Fibroblast of skin of scalp (primary cell): ENCODE measurements at places on chromosomes 6 and 20.

DNA sequence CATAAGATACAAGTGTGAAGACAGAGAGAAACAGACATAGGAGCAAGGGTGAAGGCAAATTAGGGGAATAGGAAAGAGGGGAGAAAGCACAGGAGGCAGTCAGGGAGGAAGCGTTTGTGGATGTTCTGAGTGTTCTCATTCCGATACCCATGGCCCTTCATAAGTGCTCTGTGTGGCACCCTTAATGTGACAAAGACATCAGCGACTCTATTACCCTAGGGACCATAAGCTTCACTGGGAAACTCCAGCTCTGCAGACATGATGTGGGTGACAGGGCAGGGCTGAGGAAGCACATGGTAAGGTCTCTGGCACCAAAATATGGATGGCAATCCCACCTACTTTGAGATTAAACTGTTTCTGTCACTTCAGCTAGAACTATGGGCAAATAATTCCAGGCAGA lies 33.0 kb downstream of the F13A1 start:
- DNase-seq = no peak

GRCh38 chr6:40845553-40845952 lies 193.5 kb downstream of the UNC5CL start:
- peak; percentile 29 for DNase-seq

- DNase-seq = peak; percentile 81
Observed at GRCh38 chr6:89940225-89941027, 46.2 kb downstream of the GJA10 start.

DNA sequence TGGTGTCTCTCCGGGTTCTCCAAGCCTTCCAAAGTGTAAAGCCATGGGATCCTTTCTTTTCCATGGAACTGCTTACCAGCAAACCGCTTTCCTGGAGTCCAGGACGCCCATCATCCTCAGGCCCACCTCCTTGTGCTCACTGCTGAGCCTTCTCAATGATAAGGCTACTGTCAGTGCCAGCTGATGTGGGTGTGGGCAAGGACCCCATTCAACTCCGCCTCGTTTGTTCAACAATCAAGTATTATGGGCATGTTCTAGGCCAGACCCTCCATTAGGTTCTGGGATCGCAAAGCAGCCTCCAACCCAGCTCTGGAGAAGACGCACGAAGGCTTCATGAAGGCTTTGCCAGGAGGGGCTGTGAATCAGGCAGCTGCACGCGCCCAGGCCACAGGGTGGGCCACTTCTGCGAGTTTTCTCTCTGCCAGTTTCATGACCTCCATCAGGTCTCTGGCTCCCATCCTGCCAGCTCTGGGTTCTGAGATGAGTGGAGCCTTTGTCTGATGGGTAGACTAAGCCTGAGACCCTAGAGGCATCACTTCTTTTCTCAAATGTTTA lies 177.1 kb downstream of the MRPL14 start:
- DNase-seq = no peak

GRCh38 chr20:58065508-58066361 lies 162.7 kb downstream of the ANKRD60 start:
- no peak for DNase-seq

- DNase-seq = peak; percentile 40
Observed at GRCh38 chr6:132830334-132830751, 16.0 kb downstream of the RPS12 start.

GRCh38 chr20:7772371-7772770 lies 167.9 kb downstream of the HAO1 start:
- DNase-seq = peak; percentile 8

DNA sequence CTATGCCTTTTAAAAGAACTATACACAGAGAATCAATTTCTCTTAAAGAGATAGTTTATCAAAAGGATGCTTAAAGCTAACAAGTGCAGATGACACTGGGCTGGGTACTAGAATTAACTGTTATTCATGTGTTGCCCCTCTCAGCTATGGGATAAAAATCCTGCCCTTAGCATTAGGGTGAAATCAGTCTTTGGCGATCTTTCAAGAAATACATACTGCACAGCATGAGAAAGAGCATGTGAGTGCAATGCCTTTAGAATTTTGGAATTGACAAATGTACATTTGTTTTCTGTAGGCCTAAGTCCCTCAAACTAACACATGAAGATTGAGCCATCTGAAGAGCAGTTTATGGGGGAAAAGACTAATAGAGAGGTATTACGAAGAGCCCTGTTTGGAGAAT lies 115.4 kb downstream of the ZFP64 start:
- peak; percentile 76 for DNase-seq

GRCh38 chr6:53139841-53140413 lies 8.7 kb downstream of the GCM1 start:
- no peak for DNase-seq

DNA sequence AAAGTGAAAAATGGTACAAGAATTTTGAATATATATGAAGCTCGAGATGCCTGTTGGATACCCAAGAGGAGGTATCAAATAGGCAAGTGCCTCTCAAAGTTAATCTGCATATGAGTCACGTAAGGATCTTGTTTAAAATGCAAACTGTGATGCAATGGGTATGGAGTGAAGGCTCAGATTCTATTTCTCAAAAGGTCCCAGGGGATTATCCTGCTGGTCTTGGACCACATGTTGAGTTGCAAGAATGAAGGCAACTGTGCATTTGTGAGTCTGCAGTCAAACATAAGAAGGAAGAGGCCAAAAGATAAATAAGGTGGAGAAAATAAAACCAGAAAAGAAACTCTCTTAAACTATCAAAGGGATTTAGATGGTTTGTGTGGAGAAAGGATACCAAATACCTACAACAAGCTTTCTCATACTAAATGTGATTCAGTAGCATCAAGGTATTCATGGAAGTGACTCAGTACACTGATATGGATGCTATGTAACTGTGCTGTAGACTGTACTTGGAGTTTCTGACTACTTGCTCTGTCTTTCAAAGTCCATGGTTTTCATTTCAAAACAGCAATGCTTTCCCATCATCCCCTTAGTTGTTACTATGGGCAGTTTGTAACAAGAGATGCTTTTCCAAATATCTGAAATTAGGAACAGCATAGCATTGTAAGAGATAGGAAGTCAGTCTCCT lies 106.3 kb downstream of the GFRAL start:
- peak; percentile 93 for DNase-seq

- no peak for DNase-seq
Observed at GRCh38 chr6:165925474-165926156, 242.0 kb downstream of the TBXT start.

GRCh38 chr20:9279918-9280401 lies 211.1 kb downstream of the PLCB4 start:
- DNase-seq = no peak

DNA sequence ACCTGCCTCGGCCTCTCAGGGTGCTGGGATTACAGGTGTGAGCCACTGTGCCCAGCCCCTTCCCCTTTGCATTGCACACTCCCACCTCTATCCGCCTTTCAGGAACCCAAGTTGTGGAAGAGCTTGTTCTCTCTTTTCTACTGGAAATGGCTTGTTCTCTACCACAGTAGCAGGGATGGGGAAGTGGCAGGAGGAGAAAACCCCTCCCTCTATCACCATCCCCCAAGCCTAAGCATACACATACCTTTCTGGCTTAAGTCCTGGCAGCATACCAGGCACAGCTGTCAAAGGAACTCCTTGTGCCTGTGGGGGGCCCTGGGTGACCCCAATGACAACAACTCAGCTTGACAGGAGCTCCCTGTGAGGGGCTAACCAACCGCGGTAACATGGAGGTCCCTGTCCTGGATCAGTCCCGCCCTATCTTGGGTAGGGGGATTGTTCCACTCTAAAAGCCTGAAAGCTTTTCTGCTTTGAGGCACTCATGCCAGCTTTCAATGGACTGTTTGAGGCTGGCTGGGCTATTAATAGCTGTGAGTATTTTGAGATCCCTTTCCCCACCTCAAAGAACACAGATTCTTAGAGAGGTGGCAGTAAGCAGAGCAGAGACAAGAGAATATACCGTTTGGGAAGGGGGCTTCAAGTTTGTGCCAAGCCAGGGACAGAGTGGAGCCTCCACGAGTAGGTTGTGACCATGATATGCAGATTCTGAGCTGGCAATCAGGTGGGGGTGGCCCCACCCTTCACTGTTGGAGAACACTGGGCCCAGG lies 2.3 kb downstream of the KLHDC3 start:
- DNase-seq = no peak

- DNase-seq = no peak
Observed at GRCh38 chr6:4323322-4323721, 187.9 kb upstream of the ECI2 start.

GRCh38 chr20:48957533-48957932 lies 36.0 kb downstream of the ARFGEF2 start:
- no peak for DNase-seq

- DNase-seq = peak; percentile 75
Observed at GRCh38 chr6:148885136-148885865, 138.5 kb downstream of the UST start.

DNA sequence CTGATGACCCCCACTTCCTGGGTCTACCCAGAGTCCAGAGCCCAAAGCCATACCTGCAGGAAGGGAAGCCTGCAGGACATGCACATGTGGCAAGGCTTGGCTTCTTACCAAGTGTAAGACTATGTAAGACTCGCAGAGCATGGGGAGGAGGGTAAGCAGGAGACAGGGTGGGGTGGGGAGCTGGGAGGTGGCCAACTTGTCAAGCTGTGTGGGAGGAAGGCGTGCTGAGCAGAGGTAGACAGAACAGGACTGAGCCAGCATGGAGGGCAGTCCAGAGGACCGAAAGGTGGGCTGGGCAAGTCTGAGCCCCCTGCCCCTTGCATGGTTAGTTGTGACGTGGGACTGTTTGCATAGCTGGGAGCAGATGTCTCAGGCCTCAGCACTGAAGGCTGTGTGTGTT lies 53.4 kb upstream of the RNF24 start:
- DNase-seq = no peak

GRCh38 chr20:62367136-62367632 lies at the start of gene LAMA5:
LAMA5 (minus strand) TSS chr20:62367312; CDS start chr20:62367245, 67 bp downstream.
- no peak for DNase-seq

DNA sequence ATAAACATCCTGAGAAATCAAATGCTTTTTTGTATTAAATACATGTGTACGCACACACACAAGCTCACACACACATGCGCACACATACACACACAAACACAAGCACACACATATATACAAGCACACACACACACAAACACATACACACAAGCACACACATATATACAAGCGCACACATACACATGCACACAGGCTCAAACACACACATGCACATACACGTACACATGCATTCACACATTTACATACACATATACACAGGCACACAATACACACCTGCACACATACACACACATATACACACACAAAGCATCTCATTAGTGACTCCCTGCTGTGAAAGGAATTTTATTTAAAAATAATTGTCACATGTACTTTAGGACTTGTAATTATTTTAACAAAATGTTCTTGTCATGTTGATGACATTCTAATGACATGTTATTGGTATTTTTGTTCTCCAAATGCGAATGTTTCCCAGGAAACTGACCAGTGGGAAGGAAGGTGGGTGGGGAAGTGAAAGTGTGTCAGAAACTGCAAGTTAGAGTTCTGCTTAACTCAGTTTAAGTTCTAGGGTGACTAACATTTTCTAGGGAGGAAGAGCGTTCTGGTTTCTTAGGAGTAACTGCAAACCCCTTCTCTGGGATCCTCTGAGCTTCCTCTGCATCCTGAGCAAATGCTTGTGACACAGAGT lies 113.9 kb upstream of the ZNF217 start:
- peak; percentile 29 for DNase-seq

GRCh38 chr20:25864326-25864962 lies 167.8 kb upstream of the ZNF337 start:
- DNase-seq = no peak

DNA sequence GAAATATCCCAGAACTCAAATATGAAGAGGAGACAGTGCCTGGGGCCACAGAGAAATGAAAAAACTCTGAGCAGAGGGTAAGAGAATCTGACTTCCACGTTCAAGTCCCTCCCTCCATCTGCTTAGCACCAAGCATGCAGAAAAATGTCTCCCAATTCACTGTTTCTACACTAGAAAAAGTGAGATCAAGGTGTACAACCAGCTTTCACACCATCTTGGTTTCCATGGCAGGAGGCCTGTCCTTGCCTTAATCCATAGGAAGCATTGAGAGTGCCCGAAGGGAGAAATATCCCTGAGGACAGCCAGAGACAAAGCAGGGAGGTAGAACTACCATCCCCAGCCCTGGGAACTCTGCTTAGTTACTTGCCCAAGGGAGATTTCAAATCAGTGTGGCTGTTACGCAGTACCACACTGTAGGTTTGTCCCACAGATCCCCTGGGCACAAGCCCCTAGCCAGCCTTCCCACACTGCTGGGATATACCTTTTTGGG lies 82.9 kb downstream of the SCML4 start:
- no peak for DNase-seq

DNA sequence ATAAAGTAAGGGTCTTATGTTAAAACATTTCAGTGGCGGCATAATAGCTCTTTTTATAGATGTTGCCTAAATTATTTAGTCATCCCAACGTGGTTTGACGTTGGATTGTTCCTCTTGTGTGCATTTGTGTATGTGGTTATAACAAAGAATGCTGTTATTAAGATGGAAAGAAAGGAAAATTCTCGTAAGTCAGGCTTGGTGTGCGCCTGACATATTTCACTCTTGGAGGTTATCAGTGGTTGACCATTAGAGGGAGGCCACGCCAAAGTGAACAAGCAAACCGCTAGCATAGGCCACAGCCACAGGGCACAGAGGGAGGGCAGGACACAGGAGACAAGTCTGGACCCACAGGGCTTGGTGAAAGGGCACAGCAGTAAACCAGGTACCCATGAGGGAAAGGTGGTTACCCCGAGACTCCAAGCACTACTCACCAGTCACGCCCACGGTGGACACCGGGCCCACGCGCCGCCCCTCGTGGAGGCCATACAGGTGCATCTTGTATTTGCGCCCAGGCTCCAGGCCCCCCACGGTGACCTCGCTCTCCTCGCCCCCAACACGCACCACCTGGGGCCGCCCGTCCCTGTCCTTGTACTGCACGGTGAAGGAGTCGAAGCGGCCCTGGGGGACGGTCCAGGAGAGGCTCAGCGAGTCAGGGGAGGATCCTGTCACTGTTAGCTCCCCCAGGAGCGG lies 22.9 kb downstream of the CYP21A2 start:
- DNase-seq = no peak

DNA sequence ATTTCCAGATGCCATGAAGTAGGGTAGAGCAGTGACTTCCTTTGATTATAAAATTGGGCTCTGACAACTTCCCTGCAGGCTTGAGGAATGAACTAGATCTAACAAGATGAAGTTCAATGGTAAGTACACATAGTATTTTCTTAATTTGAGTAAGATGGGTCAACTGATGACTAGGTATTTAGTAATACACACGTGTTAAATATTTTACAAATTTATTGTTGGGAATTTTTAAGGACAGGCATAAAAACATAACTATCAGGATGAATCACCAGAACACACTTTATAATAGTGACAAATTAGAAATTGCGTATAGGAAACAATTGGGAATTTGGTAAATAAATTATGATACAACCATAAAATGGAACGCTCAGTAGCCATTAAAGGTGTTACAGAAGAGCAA lies 762.4 kb upstream of the SLC35B3 start:
- DNase-seq = no peak

DNA sequence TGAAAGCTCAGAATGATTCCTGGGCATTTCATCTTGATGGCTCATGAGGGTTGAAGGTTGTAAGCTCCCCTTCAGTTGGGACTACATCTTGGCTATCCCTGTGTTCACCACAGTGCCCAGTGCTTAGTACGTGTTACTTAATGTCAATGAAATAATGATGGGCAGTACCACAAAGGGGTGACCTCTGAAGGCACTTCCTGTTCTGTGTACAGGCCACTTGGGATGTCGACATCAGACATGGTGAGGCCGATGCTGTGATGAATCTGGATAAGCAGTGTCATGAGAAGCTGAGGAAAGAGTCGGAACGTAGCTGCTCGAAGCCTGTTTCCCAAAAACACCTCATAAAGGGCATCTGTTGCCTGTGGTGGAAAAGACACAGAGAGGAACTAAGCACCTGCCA lies 27.6 kb upstream of the RBL1 start:
- DNase-seq = no peak

GRCh38 chr6:165308926-165309731 lies at the start of gene C6orf118:
C6orf118 (minus strand) TSS chr6:165309605; CDS start chr6:165309586, 19 bp downstream.
- DNase-seq = peak; percentile 66
